Calu3 (cell line): ENCODE measurements at places on chromosomes 1 and 21. TPM values are rescaled to one million over a fixed set of nuclear protein-coding genes. Genes with fewer than 3 reads are reported as not detected.

- no peaks in the 10 kb centered on the region for H3K4me1 ChIP-seq
- DNase-seq: no peak
- peaks cover 4% of the 10 kb centered on the region for H3K36me3 ChIP-seq
- H3K27me3 ChIP-seq: peaks cover 72% of the 10 kb centered on the region
- no peak overlapping the region for H3K27ac ChIP-seq
Measured at GRCh38 chr1:17777330-17777729, 22.2 kb downstream of the ACTL8 start.

- DNase-seq: no peak
- peak overlapping the region; percentile 77 for H3K4me3 ChIP-seq
- H3K36me3 ChIP-seq: peaks cover 10% of the 10 kb centered on the region
- H3K27ac ChIP-seq: peak overlapping the region; percentile 77
Measured at GRCh38 chr1:87684194-87684593, 355.5 kb downstream of the LMO4 start.

DNA sequence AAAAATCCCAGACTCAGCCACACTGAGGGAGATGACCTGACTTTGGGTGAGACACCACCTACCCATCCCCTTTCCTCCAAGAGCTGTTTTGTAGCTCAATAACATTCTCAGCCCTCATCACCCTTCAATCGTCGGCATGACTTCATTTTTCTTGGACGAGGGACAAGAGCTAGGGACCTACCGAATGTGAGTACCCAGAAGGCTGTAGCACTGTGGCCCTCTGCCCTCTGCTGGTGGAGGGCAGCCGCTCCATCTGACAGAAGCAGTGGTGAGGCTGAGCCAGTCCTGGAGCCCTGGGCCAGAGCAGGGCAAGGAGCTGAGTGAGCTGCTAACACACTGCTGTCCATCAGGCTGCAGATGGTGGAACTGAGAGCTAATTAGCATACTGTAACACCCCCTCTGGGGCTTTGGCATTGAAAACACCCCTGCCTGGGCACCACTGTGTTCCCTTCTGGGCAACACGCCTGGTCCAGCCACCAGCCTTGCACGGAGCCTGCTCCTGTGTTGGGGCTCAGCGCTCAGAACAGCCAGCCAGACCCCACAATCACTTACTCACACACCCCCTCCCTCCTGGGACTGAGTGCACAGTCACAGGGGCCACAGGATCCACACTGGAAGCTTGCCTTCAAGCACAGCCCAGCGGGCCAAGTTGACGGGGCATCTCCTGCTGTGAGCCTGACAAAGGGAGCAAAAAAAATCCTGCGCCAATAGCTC is 18.3 kb upstream of the ALPL start:
- no peak overlapping the region for H3K4me3 ChIP-seq
- peak; percentile 34 for DNase-seq
- no peaks in the 10 kb centered on the region for H3K4me1 ChIP-seq
- peaks cover 11% of the 10 kb centered on the region for H3K27me3 ChIP-seq

GRCh38 chr21:33685613-33686197 is 43.4 kb downstream of the ITSN1 start:
- H3K36me3 ChIP-seq: peaks cover 7% of the 10 kb centered on the region
- no peak for DNase-seq
- no peak overlapping the region for H3K4me3 ChIP-seq
- no peaks in the 10 kb centered on the region for H3K27me3 ChIP-seq
- peak overlapping the region; percentile 79 for H3K27ac ChIP-seq
- peaks cover 29% of the 10 kb centered on the region for H3K4me1 ChIP-seq

GRCh38 chr1:178704833-178705232 is 20.2 kb upstream of the RALGPS2 start:
- H3K36me3 ChIP-seq: no peaks in the 10 kb centered on the region
- H3K4me3 ChIP-seq: no peak overlapping the region
- no peak overlapping the region for H3K27ac ChIP-seq
- H3K27me3 ChIP-seq: no peaks in the 10 kb centered on the region

SERPINC1 gene
- total RNA-seq: 0.59 TPM in 1 of 2 replicates, not detected in the other

DNA sequence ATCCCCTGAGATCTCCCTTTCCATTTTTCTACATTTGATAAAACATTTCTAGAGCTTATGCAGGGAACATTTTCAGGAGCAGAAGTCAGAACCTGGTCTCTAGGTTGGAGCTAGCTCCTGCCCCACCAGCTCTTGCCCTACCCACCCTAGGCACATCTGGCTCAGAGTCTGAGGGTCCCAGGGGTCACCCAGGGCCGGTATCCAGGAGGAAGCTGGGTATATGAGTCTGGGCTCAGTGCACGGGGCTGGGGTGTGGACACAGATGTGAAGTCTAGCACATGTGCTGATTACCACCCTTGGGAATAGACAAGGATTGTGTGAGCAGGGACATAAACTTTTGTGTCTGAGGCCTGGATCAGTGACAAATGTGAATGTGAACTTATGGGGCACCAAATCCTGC is 95.4 kb downstream of the MATN1 start:
- H3K4me3 ChIP-seq: no peak overlapping the region
- H3K36me3 ChIP-seq: no peaks in the 10 kb centered on the region
- H3K27me3 ChIP-seq: peaks cover 56% of the 10 kb centered on the region
- no peak overlapping the region for H3K27ac ChIP-seq
- H3K4me1 ChIP-seq: no peaks in the 10 kb centered on the region

FCRLA gene
- not detected in 2 replicates for total RNA-seq

DNA sequence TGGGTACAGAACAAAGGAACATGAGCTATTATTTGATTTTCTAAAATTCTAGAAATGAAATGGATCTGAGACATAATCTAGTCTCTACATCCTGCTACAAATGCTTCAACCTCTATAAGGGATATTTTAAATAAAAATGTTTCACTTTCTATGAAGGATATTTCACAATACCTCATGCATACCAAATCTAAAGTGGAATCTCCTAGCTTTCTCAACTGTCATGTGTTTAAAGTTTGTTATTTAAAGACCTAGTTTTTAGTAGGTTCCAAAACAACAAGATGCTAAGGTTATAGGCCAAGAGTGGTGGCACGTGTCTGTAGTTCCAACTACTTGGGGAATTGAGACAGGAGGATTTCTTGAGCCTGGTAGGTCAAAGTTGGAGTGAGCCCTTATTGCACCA is 47.6 kb downstream of the KDM5B start:
- no peak for DNase-seq
- no peaks in the 10 kb centered on the region for H3K27me3 ChIP-seq
- peaks cover 58% of the 10 kb centered on the region for H3K36me3 ChIP-seq
- H3K27ac ChIP-seq: no peak overlapping the region
- H3K4me1 ChIP-seq: no peaks in the 10 kb centered on the region

DNA sequence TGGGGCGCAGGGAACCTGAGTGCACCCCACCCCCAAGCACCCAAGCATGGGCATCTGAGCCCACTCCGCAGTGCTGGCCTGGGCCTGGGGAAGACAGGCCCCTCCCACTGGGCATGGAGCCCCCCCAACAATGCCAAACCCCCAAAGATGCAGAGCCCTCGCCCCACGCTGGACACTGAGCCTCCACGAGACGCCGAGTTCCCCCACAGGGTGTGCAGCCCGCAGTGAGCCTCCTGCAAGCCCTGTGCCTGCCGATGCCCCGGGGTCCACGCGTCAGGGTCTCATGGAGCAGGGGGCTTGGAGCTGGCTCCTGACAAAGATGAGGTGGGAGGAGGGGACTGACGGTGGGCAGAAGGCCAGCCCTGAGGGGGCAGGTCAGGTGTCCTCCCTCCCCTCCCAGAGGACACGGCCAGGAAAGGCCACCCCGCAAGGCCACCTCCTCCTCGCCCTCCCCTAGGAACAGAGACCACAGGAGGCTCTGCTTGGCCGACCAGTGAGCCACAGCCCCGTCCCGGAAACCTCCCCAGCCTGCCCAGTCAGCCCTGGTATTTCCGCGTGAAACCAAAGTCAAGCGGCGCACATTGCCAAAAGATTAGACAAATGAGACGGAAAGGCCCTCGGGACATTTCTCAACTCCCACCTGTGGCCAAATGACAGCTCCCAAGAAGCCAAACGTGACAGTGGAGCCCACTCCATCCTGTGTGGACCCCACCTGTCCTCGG is 33.4 kb downstream of the MEGF6 start:
- H3K27ac ChIP-seq: no peak overlapping the region
- peaks cover 4% of the 10 kb centered on the region for H3K36me3 ChIP-seq
- no peak overlapping the region for H3K4me3 ChIP-seq
- no peak for DNase-seq

- no peaks in the 10 kb centered on the region for H3K4me1 ChIP-seq
- H3K36me3 ChIP-seq: no peaks in the 10 kb centered on the region
- no peak overlapping the region for H3K27ac ChIP-seq
- H3K4me3 ChIP-seq: no peak overlapping the region
- peaks cover 70% of the 10 kb centered on the region for H3K27me3 ChIP-seq
- no peak for DNase-seq
Measured at GRCh38 chr21:38702196-38702595, 103.5 kb upstream of the ETS2 start.

DNA sequence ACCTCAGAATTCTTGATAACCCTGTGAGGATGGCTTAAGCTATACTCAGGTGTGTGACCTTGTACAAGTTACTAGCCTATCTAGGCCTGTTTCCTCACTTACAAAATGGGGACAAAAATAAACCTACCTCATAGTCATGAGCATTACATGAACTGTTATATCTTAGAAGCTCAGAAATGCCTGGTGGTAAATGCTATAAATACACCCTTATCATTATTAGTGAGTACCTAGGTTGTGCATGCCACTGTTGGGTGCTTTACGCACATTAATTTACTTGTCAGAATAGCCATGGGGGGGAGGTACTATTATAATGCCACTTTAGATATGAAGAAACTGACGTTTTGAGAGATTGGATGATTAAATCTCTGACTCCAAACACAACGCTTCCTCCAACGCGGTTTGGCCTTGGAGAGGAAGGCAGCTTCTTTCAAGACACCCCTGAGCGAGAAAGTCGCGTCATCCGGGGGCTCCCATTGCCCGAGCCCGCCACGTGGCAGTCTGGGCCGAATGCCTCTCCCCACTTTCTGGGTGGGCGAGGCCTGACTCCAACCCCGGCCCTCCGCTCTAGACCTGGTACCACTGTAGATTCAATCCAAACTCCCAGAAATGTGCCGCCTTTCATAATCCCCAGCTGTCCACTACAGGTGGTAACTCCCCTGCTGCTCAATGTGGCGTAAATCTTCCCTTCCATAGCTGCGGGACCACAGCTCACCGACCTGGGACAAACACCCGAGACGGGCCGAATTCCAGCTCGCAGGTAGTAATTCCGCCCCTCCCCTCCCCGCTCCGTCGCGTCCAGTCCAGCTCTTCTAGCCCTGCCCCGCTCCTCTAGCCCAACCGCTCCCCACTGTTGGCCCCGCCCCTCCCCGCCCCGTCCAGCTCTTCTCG is 771 bp upstream of the RAD54L start:
- peak overlapping the region; percentile 81 for H3K27ac ChIP-seq
- H3K4me3 ChIP-seq: peak overlapping the region; percentile 94

DNA sequence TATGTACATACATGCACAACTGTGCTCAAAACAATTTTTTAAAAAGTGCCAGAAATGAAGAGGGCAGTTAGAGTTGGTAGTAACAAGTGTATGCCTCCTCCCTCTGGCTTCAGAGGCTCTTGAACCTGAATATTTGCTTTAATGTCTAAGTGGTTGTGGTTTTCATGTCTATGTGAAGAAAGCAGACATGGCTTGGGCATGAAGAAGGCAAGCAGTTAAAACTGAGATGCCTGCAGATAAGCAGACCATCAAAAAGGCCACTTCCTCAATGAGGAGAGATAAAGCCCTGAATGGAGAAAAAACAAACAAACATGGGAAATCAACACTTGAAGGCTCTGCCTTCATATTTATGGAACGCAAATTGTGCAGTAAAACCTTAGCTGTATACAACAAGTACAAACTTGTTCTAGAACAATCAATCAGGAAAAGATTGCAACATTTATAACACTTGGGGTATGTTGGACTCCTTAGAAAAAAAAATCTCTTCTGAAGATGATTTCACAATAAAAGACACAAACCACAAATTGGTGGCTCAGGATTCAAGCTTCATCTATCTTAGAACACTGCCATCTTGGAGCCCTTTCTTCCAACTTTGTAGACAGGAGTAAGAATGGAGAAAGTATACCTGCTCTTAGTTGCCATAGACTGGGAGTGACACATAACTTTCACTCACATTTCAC is 52.7 kb upstream of the PLA2G4A start:
- no peak for DNase-seq
- H3K27me3 ChIP-seq: no peaks in the 10 kb centered on the region
- H3K27ac ChIP-seq: no peak overlapping the region
- H3K4me1 ChIP-seq: no peaks in the 10 kb centered on the region

DNA sequence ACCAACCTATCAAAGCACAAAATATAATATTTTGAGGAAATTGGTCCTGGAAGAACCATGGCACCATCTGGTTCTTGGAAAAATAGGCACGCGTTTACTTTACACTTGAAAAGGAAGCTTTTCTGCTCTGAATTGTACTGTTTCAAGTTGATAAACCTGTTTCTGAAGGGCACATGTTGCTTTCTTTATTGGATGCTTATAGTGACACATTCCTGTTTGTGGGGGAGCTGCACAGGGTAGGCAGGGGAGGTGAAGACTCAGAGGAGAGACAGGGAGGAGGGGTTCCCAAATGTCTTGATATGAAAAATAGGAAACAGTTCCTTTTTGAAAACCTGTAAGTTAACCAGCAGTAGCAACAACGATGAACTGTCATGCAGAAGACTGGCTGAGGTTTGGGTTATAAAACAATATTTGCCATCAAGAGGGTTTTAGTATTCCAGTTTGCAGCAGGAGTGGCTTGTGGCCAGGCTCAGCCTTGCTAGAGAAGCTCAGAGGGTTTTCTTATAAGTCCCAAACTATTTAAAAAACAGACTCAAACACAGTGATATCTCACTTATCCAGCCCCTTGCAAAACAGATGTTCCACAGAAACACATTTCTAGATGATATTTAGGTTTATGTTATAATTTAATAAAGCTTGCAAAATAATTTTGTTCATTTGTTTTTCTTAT is 127.0 kb upstream of the MROH9 start:
- H3K27me3 ChIP-seq: no peaks in the 10 kb centered on the region
- peaks cover 44% of the 10 kb centered on the region for H3K4me1 ChIP-seq
- peak; percentile 45 for DNase-seq
- H3K27ac ChIP-seq: peak overlapping the region; percentile 76
- H3K4me3 ChIP-seq: no peak overlapping the region

DNA sequence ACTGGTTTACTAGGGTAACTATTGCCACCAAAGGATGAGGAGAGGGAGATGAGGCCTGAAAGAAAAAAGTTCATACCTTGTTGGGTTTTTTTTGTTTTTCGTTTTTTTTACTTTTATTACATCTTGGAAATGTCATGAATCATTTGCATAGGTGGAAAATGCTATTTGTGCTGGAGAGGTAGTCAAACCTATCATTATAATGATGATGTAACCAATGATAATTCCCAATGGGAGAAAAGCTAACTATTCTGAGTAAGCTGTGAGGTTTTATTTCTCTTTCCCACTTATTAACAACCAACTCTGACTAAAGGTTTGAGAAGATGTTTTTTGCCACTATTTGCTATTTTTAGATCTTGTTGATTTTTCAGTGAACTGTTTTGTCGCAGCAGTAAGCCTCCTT is 29.0 kb downstream of the SH3GLB1 start:
- no peak overlapping the region for H3K4me3 ChIP-seq
- no peak for DNase-seq
- peaks cover 17% of the 10 kb centered on the region for H3K36me3 ChIP-seq
- no peaks in the 10 kb centered on the region for H3K4me1 ChIP-seq
- no peaks in the 10 kb centered on the region for H3K27me3 ChIP-seq

GRCh38 chr21:26082549-26082948 is 88.0 kb downstream of the APP start:
- no peaks in the 10 kb centered on the region for H3K36me3 ChIP-seq
- H3K27me3 ChIP-seq: no peaks in the 10 kb centered on the region
- H3K27ac ChIP-seq: peak overlapping the region; percentile 31
- no peak overlapping the region for H3K4me3 ChIP-seq

LCE1B gene
- not detected in 2 replicates for total RNA-seq
